CD4-positive, alpha-beta T cell treated with Interleukin-4 for 1 hour (primary cell): ENCODE measurements at places on chromosomes 1 and 21.

GRCh38 chr21:35197992-35198431 is 148.9 kb upstream of the RUNX1 start:
- no peak for DNase-seq

DNA sequence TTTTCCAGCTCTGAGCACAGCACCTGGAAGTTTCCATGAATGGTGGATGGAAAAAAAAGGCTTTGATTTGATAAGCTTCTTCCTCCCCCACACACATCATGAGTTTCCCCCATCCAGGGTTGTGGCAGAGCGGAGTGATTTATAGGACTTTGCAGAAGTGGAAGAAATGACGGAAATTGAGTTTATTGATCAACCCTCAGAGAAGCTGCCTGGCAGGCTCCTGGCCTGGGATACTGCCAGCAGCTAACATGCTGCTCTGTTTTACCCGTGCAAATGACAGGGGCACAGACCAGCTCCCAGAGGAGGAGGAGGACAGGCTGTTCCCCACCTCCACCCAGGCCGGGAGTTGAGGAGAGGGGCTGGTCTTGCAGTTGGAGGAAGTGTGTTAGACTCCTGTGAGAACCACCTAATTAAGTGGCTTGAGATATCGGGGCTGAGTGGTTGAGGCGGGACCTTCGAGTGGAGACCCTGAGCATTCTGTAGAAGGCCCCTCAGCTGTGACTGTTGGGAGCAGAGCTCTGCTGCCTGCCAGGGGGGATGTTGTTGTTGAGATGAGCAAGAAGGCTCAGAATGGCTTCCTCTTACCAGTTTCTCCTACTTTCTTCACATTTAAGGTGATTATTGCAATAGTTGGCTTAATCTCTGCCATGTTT is 21.8 kb downstream of the ADORA1 start:
- no peak for DNase-seq

GRCh38 chr21:45819478-45820170 is 161.9 kb upstream of the COL6A1 start:
- DNase-seq: no peak

GRCh38 chr1:221781102-221781755 is 39.3 kb upstream of the DUSP10 start:
- DNase-seq: peak; percentile 32

DNA sequence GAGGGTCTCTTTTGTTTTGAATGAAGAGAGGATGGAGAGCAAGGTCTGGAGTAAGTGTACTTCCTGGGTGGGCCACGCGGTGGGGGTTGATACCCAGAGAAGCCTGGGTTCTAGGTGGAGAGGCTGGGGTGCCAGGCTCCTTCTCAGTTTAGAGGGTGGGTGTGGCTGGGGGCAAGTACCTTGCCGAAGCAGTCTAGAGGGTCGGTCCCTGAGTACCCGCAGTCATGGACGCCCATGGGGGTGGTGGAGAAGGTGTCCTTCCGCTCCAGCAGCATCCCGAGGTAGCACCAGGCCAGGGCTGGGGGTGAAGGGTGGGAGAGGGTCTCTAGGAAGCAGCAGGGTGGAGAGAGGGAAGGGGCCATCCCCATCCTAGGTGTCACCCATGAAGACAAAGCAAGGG is 14.3 kb downstream of the TTC22 start:
- DNase-seq: no peak

DNA sequence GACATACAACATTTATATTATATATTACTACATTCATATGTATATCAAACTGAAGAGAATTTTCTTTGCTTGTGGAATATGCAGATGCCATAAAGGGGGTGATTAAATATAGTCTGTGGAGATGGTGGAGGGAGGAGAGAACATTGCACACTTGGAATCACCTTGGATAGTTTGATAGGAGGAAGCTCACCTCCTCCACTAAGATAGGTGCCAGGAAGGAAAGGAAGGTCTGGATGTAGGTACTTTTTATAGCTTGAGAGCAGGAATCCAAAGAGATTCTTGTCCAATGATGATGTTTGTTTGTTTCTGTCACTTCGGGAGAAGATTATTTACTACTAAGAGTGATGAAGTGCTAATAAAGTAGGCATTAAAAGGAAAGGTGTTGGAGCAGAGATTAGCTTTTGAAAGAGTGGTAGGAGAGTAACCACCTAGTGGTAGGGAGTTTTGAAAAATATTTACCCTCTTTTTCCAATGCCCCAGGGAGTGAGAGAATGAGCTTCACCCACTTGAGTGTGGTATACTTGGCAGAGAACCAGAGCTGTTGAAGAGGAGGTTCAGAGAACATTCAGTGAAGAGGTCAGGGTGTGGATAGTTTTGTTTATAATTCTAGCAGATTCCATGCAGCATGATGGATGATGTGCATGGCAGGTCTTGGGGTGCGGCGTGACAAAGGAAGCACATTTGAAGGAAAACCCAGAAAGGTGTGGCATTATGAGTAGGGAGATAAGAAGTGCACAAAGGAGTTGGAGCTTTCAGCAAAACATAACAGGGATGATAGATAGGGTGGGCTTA is 145.0 kb downstream of the PATJ start:
- no peak for DNase-seq

- peak; percentile 11 for DNase-seq
Observed at GRCh38 chr1:58324558-58324957, 222.0 kb downstream of the OMA1 start.

DNA sequence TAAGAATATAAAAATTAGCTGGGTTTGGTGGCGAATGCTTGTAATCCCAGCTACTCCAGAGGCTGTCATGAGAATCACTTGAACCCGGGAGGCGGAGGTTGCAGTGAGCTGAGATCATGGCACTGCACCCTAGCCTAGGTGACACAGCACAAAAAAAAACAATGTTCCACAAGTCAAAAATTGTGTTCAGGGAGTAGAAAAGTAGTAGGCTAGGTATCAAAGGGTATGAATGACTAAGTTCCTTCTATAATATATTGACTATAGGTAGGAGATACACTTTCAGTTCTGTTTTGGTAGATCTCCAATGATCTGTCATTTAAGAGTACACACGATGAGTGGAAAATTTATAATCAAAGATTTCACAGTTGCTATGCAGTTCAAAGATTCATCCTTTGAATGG is 16.7 kb downstream of the USP48 start:
- DNase-seq: no peak

- no peak for DNase-seq
Observed at GRCh38 chr1:201758499-201759050, 70.4 kb upstream of the IPO9 start.

DNA sequence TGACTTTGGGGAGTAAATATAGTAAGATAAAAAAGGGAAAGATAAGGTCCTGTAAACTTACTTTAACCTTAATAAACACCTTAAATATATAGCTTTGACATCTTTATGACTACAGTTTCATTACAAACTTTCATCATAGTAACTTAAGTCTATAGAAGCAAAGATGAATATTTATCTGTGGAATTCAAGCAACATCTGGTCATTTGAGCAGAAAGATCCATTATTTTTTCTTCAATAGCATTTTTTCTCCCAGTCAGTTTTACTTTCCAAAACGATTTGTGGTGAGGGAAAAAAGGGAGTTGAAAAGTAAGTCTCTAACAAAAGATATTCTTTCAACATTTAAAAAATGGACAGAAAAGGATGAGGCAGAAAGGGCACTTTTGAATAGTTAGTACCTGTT is 69.0 kb downstream of the HMCN1 start:
- DNase-seq: no peak

- DNase-seq: no peak
Observed at GRCh38 chr1:41360074-41360785, 1.0 kb upstream of the FOXO6 start.

DNA sequence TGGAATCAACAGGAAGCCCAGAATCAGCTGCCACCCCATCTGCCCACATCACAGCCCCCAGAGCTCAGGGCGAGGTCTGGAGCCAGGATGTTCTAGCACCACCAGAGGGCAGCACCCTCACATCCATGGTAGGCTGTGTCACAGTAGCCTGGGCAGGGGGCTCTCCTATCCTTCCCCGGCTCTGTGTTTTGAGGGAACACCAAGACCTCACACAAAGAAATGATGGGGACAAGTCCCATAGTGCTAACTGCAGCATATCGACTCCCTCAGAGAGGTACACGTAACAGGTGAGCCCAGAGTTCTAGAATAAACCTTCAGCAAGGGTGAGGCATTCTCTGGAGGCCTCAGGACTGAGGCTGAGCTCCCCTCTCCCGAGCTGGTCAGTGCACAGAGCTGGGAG is 2.3 kb upstream of the KCNC4 start:
- DNase-seq: peak; percentile 80

GRCh38 chr1:183840140-183840539 is 35.2 kb downstream of the RGL1 start:
- no peak for DNase-seq

DNA sequence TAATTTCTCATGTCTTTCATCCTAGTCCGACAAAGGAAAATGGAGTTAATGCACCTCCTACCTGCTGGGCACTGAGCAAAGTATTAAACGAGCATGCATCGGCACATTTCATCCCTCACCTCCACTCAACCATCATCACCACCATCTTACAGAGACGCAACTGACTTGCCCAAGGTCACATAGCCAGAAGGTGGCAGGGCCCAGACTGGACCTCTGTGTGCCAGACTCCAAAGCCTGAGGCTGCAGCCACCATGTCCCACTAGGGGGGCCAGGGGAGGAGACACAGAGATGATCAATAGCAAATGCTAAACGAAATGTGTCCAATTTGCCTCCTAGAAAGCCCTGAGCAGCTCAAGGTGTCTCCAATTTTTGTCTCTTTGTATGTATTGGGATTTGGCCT is 163.7 kb upstream of the EDN2 start:
- no peak for DNase-seq

DNA sequence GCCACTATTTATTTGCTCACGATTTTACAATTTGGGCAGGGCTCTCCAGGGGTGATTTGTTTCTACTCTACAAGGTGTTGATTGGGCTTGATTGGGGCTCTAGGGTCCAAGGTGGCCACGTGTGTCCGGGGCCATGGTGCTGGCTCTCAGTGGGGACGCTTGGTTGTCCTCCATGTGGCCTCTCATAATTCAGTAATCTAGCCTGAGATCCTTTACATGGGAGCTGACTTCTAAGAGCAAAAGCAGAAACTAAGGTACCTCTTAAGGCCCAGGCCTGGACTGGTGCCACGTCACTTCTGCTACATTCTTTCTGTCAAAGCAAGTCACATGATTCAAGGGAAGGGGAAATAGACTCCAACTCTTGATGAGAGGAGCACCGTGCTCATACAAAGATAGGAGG is 8.1 kb upstream of the PSRC1 start:
- peak; percentile 45 for DNase-seq

GRCh38 chr1:1259951-1260600 is 13.6 kb upstream of the C1QTNF12 start:
- no peak for DNase-seq

- DNase-seq: peak; percentile 81
Observed at GRCh38 chr21:44930543-44930981, 9.3 kb upstream of the SLX9 start.

GRCh38 chr1:235136111-235136510 is 7.5 kb upstream of the TOMM20 start:
- DNase-seq: no peak

DNA sequence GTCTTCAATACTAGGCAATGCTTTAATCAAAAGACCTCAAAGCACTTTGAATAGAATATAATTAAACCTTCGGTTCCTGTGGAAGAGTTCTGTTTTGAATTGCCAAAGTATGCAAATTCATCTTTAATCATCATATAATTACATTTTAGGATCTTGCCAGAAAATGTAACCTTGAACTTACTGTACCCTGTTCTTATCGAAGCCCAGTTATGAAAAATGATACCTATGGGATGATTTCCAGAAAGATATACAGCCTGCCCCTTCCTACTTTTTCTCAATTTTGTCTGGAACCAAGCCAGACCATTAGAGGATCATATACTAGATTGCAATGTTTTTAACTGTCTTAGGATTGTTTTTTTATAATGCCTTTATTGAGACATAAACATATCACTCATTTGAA is 34.0 kb upstream of the ZNF281 start:
- no peak for DNase-seq

GRCh38 chr1:57845041-57845440 is 421.2 kb upstream of the DAB1 start:
- DNase-seq: no peak

GRCh38 chr1:241166625-241167024 is 190.4 kb downstream of the RGS7 start:
- DNase-seq: no peak

GRCh38 chr1:183372586-183373230 is 45.5 kb downstream of the NMNAT2 start:
- no peak for DNase-seq

GRCh38 chr1:38586993-38587646 is 272.5 kb downstream of the RRAGC start:
- peak; percentile 44 for DNase-seq

DNA sequence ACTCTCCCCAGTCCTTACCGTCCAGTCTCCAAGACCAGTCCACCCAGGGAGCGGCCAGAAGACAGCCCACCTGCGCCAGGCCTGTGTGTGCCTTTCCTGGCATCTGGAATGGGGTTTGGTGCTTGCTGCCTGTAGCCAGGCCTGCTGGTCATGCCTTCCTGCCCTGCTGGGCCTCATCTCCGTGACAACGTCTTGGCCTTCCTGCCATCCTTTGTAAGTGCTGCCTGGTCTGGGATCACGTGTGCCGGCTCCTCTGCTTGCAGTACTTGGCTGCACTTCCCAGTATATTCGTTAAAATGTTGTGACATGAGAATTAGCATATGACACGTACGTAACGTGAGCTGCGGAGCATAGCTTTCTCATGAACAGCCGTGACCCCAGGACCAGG is 145.3 kb upstream of the COL6A1 start:
- DNase-seq: no peak

DNA sequence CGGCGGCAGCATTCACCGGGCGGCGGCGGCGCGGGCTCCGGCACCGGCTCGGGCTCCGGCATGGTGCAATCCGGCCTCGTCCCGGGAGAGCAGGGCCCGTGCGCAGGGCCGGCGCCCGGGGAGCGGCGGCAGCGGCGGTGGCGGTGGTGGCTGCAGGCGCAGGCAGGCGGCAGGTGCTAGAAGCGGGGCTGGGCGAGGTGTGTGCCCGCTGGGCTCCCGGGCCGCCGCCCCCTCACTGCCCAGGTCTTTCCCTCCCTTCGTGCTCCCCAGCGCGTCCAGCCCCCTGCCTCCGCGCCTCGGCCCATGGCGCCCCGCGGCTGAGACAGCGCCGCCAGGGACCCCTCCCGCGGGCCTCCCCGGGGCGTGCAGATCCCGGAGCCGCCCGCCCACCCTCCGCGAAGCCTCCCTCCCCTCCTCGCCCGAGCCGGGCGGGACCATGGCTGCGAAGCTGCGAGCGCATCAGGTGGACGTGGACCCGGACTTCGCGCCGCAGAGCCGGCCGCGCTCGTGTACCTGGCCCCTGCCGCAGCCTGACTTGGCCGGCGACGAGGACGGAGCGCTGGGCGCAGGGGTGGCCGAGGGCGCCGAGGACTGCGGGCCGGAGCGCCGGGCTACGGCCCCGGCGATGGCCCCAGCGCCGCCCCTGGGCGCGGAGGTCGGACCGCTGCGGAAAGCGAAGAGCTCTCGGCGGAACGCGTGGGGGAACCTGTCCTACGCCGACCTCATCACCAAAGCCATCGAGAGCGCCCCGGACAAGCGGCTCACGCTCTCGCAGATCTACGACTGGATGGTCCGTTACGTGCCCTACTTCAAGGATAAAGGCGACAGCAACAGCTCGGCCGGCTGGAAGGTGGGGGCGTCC is 492 bp downstream of the FOXO6 start:
- peak; percentile 20 for DNase-seq

GRCh38 chr1:171654942-171655745 is 2.7 kb upstream of the MYOC start:
- DNase-seq: peak; percentile 54

GRCh38 chr1:96387785-96388184 is 333.8 kb upstream of the PTBP2 start:
- no peak for DNase-seq
